Right lung (tissue), 10 donors: ENCODE measurements at places on chromosomes 13 and 19. TPM values are rescaled to one million over a fixed set of nuclear protein-coding genes. Genes with fewer than 3 reads are reported as not detected.

DNA sequence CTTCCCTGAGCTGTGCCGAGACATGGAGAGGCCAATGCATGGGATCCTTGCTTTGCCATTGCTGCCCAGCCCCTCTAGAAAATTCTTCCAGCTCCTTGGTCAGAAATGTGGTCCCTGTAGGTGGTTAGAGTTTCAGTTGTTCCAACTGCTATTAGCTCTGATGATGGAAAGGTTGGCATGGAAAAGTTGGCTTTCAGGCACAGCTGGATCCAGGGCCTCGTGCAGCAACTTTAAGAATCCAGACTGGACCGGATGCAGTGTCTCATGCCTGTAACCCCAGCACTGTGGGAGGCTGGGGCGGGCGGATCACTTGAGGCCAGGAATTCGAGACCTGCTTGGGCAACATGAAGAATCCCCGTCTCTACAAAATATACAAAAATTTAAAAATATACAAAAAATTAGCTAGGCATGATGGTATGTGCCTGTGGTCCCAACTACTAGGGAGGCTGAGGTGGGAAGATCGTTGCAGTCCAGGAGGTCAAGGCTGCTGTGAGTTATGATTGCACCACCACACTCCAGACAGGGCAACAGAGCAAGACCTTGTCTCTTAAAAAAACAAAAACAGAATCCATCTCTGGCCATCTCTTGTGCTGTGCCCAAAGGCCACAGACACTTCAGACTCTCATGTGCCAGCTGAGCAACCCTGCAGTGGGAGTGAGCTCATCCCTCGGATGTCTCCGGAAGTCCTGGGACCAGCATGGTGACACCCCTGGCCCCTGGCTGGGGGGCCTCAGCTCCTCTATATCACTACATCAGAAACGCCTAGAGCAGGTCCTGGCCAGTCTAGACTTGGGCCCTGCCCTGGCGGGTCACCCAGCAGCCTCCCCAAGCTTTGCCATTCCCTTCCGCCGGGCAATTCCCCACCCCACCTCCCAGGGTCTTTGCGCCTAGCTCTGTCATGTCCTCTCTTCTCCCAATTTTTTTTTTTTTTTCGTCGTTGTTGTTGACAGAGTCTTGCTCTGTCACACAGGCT is 16.8 kb downstream of the MEX3D start:
- no peak for DNase-seq

- DNase-seq, result peak; percentile 11
Measured at GRCh38 chr13:79973533-79973963, 367.4 kb downstream of the SPRY2 start.

DNA sequence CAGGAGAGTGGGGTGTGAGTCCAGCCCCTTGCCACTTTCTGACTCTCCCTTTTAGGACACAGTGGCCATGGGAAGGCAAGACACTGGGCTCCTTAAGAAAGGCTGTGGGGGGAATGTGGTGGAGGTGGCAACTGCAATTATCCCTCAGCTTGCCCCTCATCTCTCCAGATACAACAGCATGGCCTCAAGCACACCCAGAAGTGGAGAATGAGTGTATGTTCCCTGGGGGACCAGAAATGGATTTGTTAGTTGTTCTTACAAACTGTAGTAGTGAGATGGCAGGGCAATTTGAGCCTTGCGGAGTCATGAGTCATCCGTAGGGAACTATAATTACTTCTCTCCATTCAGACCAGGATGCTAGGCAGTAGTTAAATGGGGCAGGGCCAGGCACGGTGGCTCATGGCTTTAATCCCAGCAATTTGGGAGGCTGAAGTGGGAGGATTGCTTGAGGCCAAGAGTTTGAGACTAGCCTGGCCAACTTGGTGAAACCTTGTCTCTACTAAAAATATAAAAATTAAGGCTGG is 25.6 kb upstream of the CXCL17 start:
- DNase-seq, result no peak

DNA sequence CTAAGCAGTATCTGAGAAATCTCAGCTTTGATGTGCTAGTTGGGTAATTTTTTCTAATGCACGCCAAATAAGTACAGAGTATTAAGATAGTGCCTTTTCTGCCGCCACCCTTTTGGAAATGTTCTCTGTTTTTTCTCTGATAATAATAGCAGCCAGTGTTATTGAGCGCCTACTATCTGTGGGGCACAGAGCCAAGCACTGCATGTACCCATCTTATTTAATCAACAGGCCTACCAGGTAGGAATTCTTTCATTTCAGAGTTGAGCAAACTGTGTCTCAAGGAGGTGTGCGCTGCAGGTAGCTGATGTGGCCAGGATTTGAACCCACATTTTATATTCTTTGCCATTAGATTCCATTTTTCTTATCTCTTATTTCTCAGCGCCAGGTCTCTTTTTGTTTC is 1.4 kb downstream of the EPN1 start:
- no peak for DNase-seq

DNA sequence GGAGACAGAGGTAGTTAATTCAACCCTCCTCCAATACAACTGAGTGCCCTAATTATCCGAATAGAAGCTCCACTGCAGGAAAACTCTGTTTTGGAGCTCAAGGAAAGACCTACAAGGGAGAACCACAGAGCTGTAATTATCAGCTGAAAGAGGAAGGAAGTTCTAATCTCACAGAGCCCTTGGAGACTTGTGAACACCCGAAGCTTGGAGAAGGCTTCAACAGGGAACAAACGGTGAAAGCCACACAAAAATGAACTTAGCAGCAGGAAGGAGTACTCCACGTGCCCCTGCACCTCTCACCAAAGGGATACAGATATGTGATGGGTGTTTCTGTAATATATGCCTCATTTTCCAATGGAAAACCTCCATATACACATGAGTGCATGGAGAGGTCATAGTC is 61.1 kb downstream of the IRS2 start:
- no peak for DNase-seq

CPB2 gene
- polyA plus RNA-seq, result 1.8 TPM

ZNF442 gene
- polyA plus RNA-seq, result 6.1 TPM

GIPR gene
- polyA plus RNA-seq, result 8.7 TPM

TLE6 gene
- 12.2 TPM for polyA plus RNA-seq
